BJ (cell line): ENCODE measurements at places on chromosomes 1 and 21.

DNA sequence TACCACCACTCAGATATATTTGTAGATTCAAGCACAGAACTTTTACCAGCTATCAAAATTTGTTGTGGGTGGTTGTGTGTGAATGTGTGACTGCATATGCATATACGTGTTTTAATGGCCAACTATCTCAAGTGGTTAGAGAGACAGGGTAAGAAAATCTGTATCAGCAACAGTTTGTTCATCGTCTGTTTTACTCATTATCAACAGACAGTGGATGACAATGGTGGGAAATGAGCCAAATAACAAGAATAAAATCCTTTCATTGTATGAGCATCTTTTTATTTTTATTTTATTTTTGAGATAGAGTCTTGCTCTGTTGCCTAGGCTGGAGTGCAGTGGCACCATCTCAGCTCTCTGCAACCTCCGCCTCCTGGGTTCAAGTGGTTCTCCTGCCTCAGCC is 22.7 kb upstream of the DYNLT5 start:
- DNase-seq, result no peak

GRCh38 chr21:35232545-35233176 is 183.6 kb upstream of the RUNX1 start:
- DNase-seq, result no peak

DNA sequence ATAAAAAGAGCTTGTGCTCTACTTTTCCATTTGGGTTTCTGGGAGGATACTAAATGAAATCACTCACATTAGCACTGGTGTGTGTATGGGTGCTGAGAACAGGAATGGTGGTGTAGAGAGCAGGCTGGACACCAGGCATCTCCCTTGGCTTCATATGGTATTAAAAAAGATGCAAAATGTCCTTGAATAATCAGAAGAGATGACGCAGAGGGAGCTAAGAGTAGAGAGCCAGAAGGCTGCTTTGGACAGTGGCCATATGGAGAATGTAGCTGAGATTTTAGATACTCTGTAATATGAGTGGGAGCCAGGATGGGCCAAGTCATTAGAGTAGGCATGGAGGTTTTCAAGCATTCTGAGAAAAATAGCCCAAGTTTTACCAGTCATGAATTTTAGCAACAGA is 112.3 kb upstream of the ZRANB2 start:
- no peak for DNase-seq

DNA sequence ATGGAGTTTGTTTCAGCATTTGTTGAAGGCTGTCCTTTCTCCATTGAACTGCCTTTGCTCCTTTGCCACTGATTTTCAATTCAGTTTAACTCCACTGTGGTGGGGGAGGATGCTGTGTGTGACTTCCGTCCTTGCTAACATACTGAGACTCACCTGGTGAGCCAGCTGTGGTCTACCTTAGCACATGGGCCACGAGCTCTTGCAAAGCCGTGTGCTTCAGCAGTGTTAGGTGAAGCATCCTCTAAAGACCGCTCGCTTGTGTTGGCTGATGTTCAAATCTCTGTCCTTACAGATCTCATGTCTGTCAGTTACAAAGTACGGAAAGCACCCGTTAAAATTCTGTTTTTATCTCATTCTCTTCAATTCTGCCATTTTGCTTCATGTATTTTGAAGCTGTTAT is 3.6 kb upstream of the SPATC1L start:
- DNase-seq, result no peak

DNA sequence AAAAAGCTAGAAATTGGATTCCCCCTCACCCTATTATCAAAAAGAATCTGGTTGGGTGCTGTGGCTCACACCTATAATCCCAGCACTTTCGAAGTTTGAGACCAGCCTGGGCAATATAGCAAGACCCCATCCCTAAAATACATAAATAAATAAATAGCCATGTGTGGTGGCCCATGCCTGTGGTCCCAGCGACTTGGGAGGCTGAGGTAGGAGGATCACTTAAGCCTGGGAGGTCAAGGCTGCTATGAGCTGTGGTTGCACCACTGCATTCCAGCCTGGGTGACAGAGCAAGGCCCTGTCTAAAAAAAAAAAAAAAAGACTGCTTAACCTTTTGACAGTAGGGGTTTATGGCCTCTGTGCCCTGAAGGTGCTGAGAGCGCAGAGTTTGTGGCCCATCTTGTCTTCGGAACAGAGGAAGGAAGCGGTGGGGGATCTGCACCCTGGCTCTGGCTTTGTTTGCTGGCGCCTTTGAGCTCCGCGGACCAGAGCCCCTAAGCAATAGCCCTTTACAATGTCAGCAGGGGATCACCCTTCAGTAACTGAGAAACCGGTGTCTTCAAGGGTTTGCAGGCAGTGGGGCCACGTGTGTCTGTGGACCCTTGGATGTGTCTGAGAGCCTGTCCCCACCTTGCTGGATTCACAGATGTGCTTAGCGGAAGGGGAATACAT is 22.1 kb downstream of the SLC2A7 start:
- DNase-seq, result no peak

DNA sequence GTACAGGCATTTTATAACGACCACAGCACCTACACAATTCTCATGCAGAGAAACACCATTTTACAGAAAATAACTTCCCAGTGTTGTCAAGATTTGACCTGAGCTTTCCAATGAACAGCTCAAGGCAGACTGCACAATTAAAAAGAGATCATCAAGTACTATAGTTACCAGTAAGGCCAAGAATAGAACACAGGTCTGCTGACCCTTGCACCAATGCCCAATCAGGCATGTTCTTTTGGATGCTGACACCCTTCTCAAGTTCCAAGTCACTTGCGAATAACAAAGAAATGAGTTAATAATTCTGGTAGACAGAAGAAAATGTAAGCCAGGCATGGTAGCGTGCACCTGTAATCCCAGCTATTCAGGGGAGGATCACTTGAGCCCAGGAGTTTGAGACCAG is 101.9 kb downstream of the SLC45A1 start:
- no peak for DNase-seq

- no peak for DNase-seq
These were observed 23.1 kb downstream of the USP24 start for GRCh38 chr1:55192093-55192492.

GRCh38 chr1:149931212-149931790 is 3.7 kb upstream of the SF3B4 start:
- no peak for DNase-seq

DNA sequence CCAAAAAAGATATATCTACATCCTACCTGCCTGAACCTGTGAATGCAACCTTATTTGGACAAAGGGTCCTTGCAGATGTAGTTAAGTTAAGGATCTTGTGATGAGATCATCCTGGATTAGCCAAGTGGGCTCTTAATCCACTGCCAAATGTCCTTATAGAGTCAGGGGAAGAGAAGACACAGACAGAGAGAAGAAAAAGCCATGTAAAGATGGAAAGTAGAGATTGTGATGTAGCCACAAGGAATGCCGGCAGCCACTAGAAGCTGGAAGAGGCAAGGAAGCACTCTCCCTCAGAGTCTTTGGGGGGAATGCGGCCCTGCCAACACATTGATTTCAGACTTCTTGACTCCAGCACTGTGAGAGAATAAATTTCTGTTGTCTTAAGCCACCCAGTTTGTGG is 16.2 kb downstream of the HSD11B1 start:
- DNase-seq, result no peak

- peak; percentile 59 for DNase-seq
These were observed 33.4 kb upstream of the USH2A start for GRCh38 chr1:216456682-216457081.

DNA sequence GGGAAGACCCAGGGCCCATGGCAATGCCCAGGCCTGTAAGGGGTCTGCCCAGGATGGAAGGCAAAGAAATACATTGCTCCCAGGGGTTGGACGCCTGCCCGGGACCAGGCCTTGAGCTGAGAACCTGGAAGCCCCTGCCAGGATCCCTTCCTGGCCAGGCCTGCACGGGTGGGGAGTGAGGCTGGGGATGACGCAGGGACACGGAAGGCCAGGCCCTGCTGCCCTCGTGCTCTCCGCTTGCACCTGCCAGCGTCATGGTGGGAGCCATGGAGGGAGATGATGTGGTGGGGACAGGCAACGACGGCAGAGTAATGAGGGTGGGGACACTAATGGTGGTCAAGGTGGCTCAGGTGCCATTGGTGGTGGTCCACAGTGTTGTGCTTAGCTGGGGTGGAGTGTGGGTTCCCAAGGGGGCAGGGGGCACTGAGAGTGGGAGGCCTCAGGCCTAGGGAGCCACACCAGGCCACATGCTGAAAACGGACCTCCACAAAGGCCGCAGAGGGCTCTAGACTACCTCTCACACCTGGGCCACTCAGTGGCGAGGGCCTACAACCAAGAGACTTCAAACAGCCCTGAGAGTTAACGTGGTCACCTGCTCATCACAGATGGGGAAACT is 4.3 kb downstream of the HES3 start:
- DNase-seq, result no peak

GRCh38 chr1:83857716-83858115 is 141.2 kb downstream of the TTLL7 start:
- no peak for DNase-seq

DNA sequence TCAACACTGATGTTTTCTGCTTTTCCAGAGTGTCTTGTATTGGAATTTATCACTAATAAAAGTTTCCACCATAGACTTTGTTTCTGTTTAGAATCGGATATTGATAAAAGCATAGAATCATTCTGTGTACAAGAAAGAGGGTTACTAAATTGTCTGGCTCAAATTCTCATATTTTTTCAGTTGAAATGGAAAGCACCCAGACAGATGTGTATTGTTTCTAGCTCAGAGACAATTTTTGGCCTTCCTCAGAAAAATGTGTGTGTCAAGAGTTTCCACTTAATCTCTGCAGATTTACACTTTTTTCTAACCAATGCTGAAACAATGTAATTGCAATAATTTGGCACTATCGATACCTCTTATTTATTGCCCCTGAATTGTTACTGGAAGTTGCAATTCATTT is 20.2 kb downstream of the LHX9 start:
- no peak for DNase-seq

DNA sequence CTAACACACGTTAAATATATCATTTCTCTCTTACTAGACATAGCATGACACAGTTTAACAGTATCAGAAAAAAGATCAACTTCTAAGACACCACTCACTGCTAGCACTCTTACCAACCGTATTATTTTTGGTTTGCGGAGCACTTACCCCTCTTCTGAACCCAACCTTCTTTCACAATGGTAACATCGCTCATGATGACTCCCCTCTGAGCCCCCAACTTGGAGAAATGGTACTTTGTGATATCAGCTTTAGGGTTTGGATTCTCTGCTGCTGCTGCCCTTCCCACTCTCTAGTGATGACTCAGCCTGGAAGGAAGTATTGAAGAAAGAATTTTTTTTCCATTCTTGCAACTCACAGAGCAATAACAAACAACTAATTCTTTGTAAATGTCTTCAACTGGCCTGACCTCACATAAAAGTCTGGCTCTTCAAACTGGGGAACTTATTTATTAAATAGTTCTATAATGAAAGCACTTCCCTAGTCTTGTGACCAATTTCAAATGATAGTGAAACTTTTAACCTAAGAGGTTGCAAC is 7.0 kb downstream of the AKT3 start:
- DNase-seq, result peak; percentile 89

- DNase-seq, result no peak
These were observed 44.3 kb upstream of the ERRFI1 start for GRCh38 chr1:8070381-8070811.

DNA sequence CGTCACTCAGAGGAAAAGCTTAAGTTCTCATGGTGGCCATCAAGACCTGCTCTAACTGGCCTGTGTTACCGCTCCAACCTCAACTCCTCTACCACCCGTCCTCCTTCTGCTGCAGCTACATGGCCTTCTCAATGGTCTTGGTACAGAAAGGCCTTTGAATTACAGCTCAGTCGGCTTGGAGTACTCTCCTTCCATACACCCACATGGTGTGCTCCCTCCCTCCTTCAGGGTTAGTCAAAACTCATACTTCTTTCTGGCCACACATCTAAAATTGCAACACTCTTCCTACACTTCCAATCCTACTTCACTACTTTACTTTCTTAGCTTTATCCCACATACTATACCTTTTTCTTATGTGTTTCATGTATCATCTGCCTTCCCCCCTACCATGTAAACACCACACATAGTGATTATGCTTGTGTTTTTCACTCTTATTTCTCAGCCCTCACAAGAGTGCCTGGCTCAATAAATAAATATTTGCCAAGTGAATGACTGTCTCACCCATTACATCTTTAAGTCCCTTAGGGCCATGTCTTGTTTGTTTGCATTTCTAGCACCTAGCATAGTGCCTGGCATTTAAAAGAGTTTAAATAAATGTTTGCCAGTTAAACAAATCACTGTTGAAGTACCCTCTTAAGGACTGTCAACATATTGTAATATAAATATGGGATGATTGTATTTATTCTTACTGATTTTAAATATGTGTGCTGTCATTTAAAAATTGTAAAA is 37.6 kb upstream of the HMCN1 start:
- no peak for DNase-seq

DNA sequence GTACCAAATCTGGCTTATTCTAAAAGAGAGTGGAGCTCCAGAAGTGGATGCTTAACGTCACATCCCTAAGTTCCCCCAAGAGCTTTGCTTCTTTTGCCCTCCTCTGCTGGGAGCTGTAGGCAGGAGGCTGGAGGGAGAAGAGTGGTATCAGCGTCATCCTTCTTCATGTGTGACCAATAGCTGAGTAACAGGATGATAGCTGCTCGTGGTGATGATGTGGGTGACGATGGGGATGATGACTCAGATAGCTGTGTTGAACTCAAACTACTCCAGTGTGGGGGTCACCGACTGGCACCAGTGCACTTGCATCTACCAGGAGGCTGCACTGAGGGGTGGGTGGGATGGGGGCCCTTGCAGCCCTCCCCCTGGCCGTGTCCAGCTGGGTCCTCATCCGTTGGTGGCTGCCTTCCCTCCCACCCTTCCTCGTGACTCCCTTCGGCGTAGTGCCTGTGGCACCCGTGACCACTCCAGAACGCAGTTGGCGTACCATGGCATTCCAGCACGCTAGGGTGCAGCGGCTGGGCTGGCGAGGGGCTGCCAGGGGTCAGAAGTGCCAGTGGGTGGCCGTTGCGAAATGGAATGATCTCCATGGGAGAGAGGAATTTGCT is 1.1 kb downstream of the IGFN1 start:
- peak; percentile 44 for DNase-seq
